ENCODE measurements at places on chromosomes 1 and 21.

DNA sequence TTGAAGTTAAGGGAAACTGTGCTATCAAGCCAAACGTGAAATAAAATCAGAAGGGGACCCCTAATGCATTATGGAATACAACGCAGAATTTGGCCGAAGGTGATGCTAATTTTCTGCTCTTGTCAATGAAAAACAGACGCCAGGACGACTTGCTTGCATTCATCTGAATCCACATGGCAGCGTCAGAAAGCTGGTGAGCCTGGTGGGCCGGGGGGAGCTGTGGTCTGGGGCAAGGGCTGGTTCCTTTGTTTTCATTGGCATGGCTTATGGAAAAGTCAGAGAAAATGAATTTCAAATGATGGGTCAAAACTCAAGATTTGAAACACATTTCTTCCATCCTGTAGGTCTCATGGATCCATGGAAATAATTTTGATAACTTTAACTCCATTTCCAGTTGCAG is 86.4 kb upstream of the RUNX1 start:
- DNase-seq: no peak

GRCh38 chr1:157732755-157733154 is 32.2 kb upstream of the FCRL3 start:
- no peak for DNase-seq

DNA sequence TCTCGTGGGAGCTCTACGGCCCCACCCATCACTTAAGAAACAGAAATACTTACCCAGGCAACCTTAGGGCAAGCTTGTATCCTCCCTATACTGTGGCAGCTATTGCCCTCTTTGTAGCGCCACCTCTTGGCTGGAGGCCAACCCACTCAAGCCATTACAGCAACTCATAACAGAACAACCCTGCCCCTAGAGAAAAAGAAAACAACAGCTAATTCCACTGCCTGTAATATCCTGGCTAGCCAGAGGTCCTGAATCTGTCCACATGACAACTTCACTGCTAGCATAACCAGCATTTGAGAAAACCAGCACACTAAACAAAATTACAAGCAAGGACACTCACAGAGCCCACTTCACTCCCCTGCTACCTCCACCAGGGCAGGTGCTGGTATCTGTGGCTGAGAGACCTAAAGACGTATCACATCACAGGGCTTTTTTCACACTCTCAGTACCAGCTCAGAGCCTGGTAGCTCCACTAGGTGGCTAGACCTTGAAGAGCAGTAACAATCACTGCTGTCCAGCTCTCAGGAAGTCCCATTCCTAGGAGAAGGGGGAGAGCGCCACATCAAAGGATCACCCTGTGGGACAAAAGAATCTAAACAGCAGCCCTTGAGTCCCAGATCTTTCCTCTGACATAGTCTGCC is 14.5 kb upstream of the MX1 start:
- DNase-seq: no peak

GRCh38 chr1:24096009-24096738 is 15.8 kb downstream of the MYOM3 start:
- DNase-seq: no peak

DNA sequence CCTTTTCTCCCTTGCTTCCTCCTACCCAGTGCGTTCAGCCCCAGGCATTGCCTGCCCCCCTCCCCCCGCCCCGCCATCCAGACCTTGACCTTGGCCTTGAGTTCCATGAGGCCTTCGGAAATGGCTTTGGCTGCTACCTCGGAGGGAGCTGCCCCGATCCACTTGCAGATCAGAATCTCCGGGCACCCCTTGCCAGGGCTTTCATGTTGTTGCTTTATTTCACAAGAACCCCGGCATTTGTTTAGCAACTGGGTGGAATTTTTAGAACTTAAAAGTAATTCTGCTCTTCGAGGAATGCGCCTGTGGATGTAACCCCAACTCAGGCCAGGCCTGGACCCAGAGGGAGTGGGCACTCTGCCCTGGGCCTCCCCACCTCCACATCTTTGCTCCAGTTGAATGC is 154.1 kb upstream of the TMEM51 start:
- no peak for DNase-seq

DNA sequence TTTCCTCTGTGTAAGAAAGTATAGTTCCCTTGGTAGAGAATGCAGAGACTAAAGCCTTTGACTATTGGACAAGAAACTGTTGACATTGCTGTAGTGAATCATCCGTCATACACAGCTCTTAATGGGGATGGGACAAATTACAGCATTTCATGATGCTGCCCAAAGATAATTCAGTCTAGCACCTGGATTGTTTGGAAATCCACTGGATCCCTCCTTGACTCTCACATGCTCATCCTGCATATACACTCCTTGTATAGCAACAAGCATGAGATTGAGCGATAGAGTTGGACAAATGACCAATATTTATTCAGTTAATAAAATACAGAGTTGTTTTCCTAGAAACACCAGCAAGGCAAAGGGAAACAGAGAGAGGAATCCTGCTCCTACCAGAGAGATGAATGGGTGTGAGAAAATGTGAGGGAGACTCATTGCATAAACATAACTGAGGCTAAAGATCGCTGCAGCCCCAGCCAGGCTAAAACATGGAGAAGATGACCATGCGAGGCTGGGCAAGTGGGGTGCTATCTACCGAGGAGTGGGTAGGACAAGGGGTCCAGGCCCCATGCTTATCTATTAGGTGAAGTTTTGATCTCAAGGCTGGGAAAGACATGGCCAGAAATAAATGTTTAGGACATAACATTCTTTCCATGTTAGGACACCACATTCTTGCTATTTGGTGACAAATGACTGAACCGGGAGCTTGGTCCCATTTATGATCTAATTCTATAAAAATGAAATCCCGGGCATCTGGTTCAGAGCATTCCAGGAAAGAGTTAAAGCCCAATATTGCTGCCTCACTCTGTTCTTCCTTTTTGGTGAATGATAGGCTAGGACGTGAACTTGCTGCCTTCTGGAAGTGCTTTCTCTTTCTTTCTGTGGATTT is 153.2 kb downstream of the TGFB2 start:
- no peak for DNase-seq

Data from stimulated activated CD4-positive, alpha-beta T cell treated with anti-CD3 and anti-CD28 coated beads, Interleukin-12 subunit alpha, Interleukin-12 subunit beta, amount 100 ng/mL, for 4 hours (primary cell).